ENCODE measurements at places on chromosomes 5 and 9.

GRCh38 chr9:20048985-20049384 is 260.1 kb upstream of the SLC24A2 start:
- no peak for DNase-seq

GRCh38 chr5:33611877-33612276 is 171.1 kb downstream of the TARS1 start:
- DNase-seq: no peak

GRCh38 chr5:107268241-107268640 is 402.5 kb downstream of the EFNA5 start:
- DNase-seq: no peak

- DNase-seq: no peak
These were observed 12.2 kb upstream of the CYSTM1 start for GRCh38 chr5:140162781-140163180.

- DNase-seq: no peak
These were observed 169.9 kb downstream of the FER start for GRCh38 chr5:108917596-108917995.

DNA sequence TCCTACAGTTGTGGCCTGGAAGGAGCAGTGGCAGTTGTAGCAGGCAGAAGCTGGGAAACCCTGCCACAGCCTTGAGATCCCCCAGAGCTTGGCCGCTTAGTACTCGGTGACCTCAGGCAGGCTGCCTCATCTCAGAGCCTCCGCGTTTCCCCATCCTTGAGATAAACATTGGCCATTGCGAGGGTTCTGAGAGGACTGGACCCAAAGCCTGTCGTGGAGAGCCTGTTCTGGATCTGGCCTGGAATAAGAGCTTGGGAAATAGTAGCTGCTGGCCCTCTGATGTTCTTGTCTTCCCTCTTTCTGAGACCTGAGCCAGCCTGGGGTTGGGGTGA is 1.3 kb downstream of the MIGA2 start:
- DNase-seq: no peak

Measured in stimulated activated CD8-positive, alpha-beta memory T cell treated with anti-CD3 and anti-CD28 coated beads, Interleukin-4, amount 100 ng/mL, for 1 hour (primary cell).